Hippocampal formation (tissue), 2 donors: ENCODE measurements at places on chromosomes 4 and X.

GRCh38 chr4:87086143-87086805 is 134.1 kb downstream of the KLHL8 start:
- no peak for DNase-seq

GRCh38 chrX:10341309-10341708 is 184.5 kb downstream of the CLCN4 start:
- DNase-seq = no peak

GRCh38 chrX:10986616-10987015 is 124.5 kb upstream of the HCCS start:
- no peak for DNase-seq

DNA sequence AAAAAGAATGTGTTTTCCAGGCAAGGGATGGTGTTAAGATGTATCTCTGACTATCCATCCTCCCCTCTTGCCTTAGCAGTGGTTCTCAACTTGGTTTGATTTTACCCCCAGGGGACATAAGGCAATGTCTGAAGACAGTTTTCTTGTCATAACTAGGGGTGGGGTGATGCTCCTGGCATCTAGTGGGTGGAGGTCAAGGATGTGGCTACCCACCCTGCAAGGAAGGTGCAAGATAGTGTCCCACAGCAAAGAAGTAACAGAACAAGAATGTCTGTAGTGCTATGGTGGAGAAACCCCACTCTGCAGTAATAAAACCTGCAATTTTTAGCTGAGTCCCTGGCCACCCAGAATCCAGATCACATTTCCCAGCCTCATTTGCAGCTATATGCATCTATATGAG is 81.2 kb upstream of the TBL1X start:
- DNase-seq = no peak

DNA sequence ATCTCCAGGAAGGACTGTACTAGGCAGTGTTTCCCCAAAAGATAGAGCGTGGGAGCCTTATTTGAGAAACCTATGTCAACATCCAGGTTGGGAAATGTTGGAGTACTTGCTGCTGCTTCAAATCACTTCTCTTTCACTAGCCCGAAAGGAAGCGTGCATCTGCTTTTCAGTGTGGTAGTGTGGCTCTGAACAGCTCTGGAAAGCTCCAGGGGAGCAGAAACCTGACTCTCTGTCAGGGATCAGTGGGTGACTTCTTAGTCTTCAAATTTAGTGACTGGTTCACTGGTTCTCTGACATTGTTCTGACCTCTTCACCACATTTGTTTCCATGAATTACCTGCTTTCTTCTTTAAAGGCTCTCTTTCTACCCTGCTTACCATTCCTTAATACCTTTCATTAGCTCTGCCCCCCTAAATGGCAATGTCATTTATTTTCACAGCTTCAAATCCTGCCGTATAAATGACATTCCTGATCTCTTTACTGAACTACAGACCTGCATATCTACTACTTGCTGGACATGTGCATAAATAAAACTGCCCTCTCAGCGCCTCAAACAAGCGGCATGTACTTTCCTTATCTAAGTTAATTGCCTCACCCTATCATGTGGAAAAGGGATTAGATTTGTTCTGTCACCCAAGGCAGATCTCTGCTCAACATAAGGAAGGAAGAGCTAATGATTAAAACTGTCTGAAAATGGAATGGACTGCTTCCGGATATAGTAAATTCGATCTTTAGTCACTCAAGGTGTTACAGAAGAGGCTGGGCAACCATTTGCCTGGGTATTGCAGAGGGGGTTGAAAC is 37.0 kb downstream of the DLG3 start:
- no peak for DNase-seq

GRCh38 chr4:141659539-141659938 is 23.2 kb downstream of the IL15 start:
- DNase-seq = no peak

DNA sequence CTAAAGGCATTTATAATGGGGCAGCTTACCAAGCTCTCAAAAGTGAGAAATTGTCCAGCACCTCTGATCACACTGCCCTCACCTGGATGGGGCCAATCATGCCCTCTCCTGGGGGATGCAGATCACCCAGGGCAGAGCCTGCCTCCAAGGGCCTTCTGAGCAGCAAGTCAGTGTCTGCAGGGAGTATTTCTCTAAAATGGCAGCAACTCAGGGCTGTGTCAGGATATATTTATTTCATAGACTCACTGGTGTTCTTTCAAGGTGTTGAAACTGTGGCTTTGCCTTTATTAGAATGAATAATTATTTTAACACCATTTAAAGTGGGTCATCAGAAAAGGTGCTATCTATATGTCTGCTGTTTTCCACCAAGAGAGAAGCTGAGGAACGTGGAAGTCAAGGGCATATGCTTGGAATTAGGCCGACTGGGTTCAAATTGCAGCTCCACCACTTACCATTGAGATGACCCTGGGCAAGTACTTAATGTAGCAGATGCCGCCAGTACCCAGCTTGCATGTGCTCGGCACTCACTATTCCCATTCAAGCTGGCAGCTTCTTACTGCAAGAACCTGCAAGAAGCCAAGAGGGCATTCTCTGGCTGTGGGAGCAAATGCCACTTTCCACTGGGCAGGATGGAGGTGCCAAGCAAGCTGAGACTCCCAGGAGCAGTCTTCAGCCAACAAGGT is 590.0 kb downstream of the BCOR start:
- no peak for DNase-seq

DNA sequence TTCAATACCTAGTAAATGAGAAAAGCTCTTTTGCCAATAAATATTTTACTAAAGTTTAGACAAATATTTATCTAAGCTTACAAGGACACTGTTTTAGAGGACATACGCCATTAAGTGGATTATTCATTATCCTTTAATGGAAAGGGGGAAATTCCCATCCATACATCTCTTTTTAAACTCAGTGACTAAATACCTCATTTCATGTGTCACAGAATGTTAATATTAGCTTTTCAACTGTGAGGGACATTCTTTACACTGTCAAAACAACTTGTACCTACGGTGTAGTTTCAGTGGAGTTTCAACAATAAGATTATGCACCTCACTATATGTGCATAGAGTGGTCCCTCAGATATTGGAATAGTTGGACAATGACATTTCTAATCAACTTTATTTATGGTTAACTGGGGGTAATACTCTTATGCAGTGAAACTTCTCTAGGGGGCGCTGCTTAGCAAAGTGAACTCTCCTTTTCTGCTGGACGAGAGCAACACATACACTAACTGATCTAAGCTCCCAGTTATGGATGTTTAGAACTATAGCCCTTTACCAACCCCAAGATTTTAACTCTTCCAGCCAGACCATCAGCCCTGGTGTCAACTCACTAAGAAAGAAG is 9.7 kb downstream of the HS6ST2 start:
- no peak for DNase-seq

- no peak for DNase-seq
These were observed 5.2 kb downstream of the LDB2 start for GRCh38 chr4:16893141-16893651.

DNA sequence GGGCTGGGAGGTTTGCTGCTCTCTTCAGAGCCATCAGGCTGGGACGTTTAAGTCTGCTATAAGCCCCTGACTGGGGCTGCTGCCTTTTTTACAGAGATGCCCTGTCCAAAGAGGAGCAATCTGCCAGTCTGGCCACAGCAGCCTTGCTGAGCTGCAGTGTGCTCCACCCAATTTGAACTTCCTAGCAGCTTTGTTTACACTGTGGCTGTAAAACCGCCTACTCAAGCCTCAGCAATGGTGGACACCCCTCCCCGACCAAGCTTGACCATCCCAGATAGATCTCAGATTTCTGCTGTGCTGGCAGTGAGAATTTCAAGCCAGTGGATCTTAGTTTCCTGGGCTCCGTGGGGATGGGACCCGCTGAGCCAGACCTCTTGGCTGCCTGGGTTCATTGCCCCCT is 40.7 kb downstream of the SPATA18 start:
- no peak for DNase-seq

DNA sequence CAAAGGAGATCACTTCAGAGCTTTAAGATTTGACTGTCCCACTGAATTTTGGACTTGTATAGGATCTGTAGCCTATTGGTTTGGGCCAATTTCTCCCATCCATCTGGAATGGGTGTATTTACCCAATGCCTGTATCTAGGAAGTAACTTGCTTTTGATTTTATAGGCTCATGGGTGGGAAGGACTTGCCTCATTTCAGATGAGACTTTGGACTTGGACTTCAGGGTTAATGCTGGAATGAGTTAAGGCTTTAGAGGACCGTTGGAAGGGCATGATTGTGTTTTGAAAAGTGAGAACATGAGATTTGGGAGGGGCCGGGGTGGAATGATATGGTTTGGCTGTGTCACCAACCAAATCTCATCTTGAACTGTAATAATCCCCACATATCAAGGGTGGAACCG is 73.8 kb downstream of the ZNF518B start:
- DNase-seq = no peak

- no peak for DNase-seq
These were observed 8.0 kb downstream of the RPL34 start for GRCh38 chr4:108628411-108628810.

DNA sequence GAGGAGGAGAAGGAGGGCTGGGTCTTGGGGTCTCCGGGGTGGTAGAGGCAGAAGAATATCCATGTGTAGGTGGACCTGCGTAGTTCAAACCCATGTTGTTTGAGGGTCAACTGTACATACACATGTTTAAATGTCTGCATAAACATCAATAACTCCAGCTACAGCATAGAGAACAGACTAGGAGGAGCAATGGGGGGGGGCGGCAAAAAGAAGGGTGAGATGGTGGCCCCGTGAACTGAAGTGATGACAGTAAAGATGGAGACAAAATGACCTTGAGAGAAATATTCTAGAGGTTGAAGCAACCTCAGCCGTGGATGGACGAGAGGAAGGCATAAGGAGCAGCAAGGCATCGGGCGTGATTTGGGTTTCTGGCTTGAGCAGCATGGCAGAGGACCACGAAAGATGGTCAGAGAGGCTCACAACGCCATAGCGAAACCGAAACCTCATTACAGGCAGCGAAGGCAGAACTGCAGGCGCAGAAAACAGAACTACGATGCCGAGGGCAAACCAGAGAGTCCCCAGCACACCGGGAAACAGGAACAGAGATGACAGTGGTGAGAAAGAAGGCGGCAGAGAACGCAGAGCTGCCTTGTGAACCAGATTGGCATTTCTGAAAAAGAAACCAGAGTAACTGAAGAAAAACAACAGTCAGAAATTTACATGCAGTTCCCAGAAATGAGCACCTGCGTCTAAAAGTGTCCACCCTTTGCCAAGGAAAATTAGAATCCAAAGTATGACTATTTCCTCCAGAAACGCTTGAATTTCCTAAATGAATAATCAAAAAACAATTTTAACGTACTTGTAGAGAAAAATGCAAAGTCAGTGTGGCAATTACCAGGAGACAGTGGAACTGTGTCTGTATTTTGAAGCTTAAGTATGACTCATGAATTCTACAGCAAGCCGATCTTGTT is 50.3 kb upstream of the ENPP6 start:
- peak; percentile 65 for DNase-seq

GRCh38 chr4:16496501-16496900 is 270.2 kb upstream of the TAPT1 start:
- DNase-seq = no peak

DNA sequence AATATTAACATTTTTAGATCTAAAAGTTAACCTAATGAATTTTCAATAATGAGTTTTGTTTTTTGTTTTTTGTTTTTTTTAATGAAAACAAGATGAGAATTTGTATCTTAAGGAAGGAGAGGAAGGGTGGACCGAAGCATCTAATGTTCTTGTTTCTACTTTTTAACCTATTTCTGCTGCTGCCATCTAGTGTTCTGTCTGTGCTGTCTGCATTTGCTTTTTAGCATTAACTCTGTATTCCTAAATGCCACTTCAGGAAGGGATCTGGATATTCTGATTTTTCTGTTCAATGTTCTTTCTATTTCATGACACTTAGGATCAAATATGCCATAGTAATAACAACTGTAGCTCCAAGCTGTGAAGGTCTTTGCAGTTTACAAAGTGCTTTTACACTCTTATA is 161.7 kb downstream of the BRWD3 start:
- DNase-seq = no peak

GRCh38 chr4:29927895-29928294 is 792.3 kb upstream of the PCDH7 start:
- DNase-seq = no peak

DNA sequence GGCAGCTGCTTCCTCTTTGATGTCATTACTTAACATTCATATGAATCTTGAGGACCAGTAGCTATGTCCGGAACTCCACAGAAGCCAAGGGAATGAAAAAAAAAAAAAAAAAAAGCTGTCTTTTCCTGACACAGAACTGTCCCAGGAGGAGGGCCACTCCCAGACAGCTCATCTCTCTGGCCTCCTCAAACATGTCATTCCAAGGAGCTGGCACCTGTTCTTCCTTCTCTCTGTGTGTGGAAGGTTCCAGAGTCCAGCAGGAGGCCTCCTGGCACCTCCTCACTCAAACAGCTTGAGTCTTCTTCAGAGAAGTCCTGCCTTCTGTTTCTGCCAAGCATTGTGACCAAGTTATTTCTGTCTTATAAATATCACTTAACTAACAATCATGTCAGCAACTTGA is 458.5 kb downstream of the AFF2 start:
- DNase-seq = no peak

- no peak for DNase-seq
These were observed 57.0 kb downstream of the DCLK2 start for GRCh38 chr4:150135134-150135772.

- no peak for DNase-seq
These were observed 8.9 kb downstream of the MSANTD1 start for GRCh38 chr4:3257556-3258482.

- DNase-seq = no peak
These were observed 206.5 kb downstream of the PCDH10 start for GRCh38 chr4:133355633-133356032.

DNA sequence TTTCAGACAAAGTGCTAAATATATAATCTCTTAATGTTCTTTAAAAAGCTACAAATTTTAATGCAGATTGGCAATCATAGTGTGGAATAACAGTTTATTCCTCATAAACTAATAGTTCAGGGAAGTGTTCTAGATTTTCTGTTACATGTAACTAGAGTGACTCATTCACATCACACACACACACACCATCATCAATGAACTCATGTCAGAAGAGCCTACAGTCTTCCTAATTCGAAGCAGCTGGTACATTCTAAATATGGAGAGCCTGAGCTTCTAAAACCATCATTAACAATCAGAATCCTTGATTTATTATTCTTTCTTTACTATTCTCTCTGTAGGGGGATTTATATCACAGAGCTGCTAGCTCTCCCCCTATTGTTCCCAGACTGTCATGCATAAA is 49.6 kb downstream of the DKK2 start:
- no peak for DNase-seq

- no peak for DNase-seq
These were observed 439.4 kb downstream of the TRIML1 start for GRCh38 chr4:188578657-188579056.

DNA sequence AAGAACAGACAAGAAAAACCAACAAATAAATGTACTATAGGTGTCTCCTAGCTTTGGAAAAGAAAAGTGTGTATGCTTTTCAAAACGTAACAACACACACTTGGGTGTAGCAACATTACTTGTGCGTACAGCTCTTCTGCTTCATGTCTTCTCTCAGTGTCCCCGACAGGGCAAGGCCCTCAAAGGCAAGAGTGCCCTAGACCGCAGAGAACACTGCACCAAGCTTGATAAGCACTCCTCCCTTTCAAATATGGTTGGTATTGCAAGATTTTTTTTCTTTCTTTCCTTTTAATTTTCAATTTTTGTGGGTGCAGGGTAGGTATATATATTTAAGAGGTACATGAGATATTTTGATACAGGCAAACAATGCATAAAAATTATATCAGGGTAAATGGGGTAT is 106.8 kb downstream of the EIF4E start:
- DNase-seq = no peak
